ENCODE measurements at places on chromosomes 3 and 15. TPM values are rescaled to one million over a fixed set of nuclear protein-coding genes. Genes with fewer than 3 reads are reported as not detected.

Gene MB21D2
- 13.4 TPM for total RNA-seq

DNA sequence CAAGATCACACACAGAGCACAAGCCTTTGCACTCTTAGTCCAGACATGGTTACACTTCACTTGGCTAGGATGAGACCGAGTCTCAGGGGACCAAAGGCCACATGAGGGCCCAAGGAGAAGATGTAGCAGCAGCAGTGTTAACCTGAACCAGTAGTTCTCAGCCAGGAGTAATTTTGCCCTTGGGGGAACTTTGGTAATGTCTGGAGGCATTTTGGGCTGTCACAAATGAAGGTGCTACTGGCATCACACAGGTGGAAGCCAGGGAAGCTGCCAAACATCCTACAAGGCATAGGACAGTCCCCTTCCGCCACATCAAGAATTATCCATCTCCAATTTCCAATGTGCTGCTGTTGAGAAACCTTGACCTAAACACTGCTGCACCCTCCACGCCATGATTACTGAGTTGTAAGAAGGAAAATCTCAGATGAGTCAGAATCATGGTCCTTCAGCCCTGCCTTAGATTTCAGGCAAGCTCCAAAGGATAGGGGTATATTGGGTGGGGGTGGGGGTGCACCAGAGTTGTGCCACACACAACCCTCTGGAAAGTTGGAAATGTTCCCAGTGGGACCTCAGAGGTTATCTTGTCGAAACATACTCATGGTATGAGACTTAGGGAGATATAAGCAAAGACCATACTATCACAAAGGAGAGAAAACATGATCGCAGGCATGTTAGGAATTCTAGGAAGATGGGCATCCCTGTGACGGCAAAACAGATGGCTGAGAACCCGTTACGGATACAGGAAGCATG is 36.2 kb downstream of the SEMA5B start:
- H3K4me3 ChIP-seq, result no peak overlapping the region
- no peaks in the 10 kb centered on the region for H3K36me3 ChIP-seq

- H3K27ac ChIP-seq, result no peak overlapping the region
- no peaks in the 10 kb centered on the region for H3K36me3 ChIP-seq
- H3K4me1 ChIP-seq, result peaks cover 25% of the 10 kb centered on the region
- no peak for DNase-seq
- no peaks in the 10 kb centered on the region for H3K27me3 ChIP-seq
Measured at GRCh38 chr3:100029689-100030088, 84.6 kb downstream of the FILIP1L start.

DNA sequence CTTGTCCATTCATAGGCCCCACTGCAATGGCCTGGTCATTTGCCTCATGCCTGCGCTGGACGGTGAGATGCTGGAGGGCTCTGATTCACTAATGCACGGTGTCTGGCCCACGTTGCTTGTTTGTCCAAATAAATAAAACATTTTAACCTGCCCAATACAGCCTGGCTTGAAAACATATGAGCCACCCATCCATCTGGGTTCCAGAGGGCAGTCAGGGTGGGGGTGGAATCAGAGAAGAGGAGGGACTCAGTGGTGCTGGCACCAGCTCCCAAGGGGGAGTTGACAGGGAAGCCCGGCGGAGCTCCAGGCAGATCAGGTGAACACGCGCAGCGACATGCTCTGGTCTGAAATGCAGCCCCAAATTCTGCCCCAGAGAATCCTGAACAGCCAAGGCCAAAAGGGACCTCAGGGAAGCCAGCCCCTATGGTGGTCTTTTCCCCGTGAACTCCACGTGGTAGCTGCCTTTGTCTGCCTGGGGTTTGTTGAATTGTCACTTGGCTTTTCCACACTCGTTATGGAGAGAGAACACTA is 265.2 kb downstream of the UACA start:
- H3K36me3 ChIP-seq, result no peaks in the 10 kb centered on the region
- peaks cover 24% of the 10 kb centered on the region for H3K4me1 ChIP-seq
- H3K27me3 ChIP-seq, result peaks cover 36% of the 10 kb centered on the region
- no peak overlapping the region for H3K4me3 ChIP-seq
- DNase-seq, result no peak

GRCh38 chr3:105473521-105474223 is 107.0 kb downstream of the ALCAM start:
- H3K36me3 ChIP-seq, result peaks cover 2% of the 10 kb centered on the region
- no peaks in the 10 kb centered on the region for H3K27me3 ChIP-seq
- no peak overlapping the region for H3K27ac ChIP-seq

GRCh38 chr3:63442918-63443317 is 164.8 kb downstream of the SYNPR start:
- no peaks in the 10 kb centered on the region for H3K27me3 ChIP-seq
- DNase-seq, result no peak
- no peaks in the 10 kb centered on the region for H3K36me3 ChIP-seq
- H3K4me3 ChIP-seq, result peak overlapping the region; percentile 74
- H3K27ac ChIP-seq, result peak overlapping the region; percentile 73
- peaks cover 77% of the 10 kb centered on the region for H3K4me1 ChIP-seq

Gene IMPG2
- total RNA-seq, result 0.82 TPM

Gene PYGO1
- 21.8 TPM for total RNA-seq

- peaks cover 1% of the 10 kb centered on the region for H3K4me1 ChIP-seq
- no peak overlapping the region for H3K27ac ChIP-seq
- DNase-seq, result no peak
Measured at GRCh38 chr15:66981771-66982170, 83.6 kb upstream of the SMAD3 start.

- H3K27ac ChIP-seq, result peak overlapping the region; percentile 98
- H3K4me3 ChIP-seq, result peak overlapping the region; percentile 96
- peaks cover 10% of the 10 kb centered on the region for H3K36me3 ChIP-seq
- no peaks in the 10 kb centered on the region for H3K27me3 ChIP-seq
Measured at GRCh38 chr3:9932843-9933560, 632 bp upstream of the CRELD1 start.

Gene FEZF2
- not detected for total RNA-seq

DNA sequence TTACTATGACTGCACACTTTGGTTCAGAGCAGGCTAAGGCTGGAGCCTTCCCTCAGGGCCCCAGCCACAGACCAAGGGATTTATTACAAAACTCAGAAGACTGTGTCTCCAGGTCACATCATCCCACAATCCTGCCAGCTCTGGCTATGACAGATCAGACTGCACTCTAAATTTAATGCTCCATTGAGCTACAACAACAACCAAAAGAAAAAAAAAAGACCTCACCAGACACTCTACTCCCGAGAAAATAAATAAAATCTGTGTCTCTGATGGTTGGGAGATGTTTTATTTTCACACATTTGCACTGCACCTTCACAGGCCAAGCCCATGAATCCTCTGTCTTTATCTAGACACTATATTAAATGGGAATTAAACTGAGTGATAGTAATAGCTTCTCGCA is 50.8 kb upstream of the CTNNB1 start:
- H3K36me3 ChIP-seq, result peaks cover 6% of the 10 kb centered on the region
- H3K27me3 ChIP-seq, result peaks cover 6% of the 10 kb centered on the region
- no peak overlapping the region for H3K4me3 ChIP-seq
- no peak for DNase-seq

Gene PRKCD
- 45.1 TPM for total RNA-seq

GRCh38 chr15:35182841-35183479 is 97.9 kb upstream of the NANOGP8 start:
- DNase-seq, result no peak
- H3K36me3 ChIP-seq, result no peaks in the 10 kb centered on the region
- H3K27ac ChIP-seq, result no peak overlapping the region
- H3K4me3 ChIP-seq, result no peak overlapping the region
- peaks cover 2% of the 10 kb centered on the region for H3K4me1 ChIP-seq

DNA sequence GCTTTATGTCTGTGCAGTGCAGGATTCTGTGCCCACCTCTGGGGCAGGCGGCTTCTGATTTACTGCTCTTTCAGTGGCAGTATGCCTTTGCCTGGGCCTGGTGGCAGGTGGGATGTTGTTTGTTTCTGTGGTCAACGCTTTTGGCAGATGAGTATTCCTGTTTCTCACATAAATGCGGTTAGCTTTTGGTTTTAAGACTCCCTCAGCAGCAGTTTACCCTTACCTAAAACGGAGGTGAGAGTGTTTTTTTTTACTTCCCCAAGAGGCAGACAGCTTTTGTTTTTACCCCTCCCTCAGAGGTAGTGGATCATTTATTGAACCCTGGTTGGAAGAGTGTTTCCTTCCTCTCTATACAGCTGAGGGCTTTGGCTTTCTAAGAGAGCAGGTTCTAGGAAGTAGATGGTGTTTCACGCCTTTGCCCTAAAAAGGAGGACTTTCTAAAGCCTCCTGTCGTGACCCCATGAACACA is 134.1 kb upstream of the PLSCR5 start:
- H3K4me1 ChIP-seq, result peaks cover 7% of the 10 kb centered on the region
- H3K27ac ChIP-seq, result peak overlapping the region; percentile 43
- no peak for DNase-seq
- no peaks in the 10 kb centered on the region for H3K27me3 ChIP-seq

DNA sequence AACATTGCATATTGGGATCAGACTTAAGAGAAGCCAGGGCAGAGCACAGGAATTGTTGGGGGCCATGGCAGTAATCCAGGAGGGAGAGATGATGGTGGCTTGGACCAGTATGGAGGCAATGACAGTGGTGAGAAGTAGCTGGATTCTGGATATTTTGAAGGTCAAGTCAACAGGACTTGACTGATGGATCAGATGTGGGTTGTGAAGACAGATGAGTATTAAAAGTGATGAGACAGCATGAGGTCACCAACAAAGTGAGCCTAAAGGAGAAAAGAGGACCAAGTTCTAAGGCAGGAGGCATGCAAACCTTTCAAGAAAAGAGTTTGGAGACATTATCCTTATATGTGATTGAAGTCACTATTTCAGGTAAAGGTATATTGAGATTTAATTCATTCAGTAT is 56.6 kb upstream of the TIPARP start:
- H3K4me3 ChIP-seq, result no peak overlapping the region
- H3K36me3 ChIP-seq, result no peaks in the 10 kb centered on the region
- H3K4me1 ChIP-seq, result peaks cover 1% of the 10 kb centered on the region
- no peaks in the 10 kb centered on the region for H3K27me3 ChIP-seq

DNA sequence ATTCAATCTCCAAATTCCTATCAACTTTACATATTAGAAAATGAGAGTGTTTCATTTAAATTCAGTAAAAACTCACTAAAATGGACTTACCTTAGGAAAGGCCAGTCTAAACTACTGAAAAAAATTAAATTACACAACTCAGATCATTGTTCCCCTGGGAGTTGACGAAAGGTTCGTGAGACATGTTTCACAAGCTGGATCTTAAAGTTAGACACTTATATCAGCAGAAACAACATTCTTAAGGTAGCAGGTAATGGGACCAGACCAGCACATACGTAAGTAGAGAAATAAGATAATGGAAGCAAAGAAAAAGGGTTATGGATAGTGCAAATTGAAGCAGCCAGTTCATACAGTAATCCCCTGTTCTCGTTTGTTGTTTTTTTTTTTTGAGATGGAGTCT is 8.9 kb downstream of the RFX7 start:
- peaks cover 2% of the 10 kb centered on the region for H3K4me1 ChIP-seq
- DNase-seq, result no peak
- peaks cover 64% of the 10 kb centered on the region for H3K36me3 ChIP-seq

DNA sequence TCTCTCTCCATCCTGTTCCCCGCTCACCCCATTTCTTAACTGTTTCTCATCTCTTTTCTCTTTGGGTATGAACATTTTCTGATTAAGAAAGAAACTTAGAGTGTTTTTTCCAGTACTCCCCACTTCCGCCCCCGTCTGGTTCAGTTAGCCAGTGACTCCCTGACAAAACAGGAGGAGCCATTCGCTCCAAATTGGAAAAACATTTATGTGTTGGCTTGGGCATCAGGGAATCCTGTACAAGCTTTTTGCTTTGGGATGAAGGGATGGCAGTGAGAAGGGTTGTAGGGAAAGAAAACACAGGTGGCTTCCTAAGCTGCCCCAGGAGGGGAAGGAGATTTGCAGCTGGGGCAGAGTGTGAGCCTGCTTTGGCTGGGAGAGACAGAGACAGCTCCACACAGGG is 47.0 kb downstream of the BOC start:
- peaks cover 6% of the 10 kb centered on the region for H3K27me3 ChIP-seq
- H3K36me3 ChIP-seq, result peaks cover 3% of the 10 kb centered on the region
- peaks cover 11% of the 10 kb centered on the region for H3K4me1 ChIP-seq
- H3K4me3 ChIP-seq, result no peak overlapping the region
- no peak for DNase-seq

Gene PRKAR2A
- total RNA-seq, result 34.5 TPM

Gene NPAP1
- total RNA-seq, result 0.65 TPM

Gene VPS39
- total RNA-seq, result 85.4 TPM

Gene MGA
- total RNA-seq, result 64.0 TPM

GRCh38 chr15:33107950-33108349 is 86.6 kb downstream of the FMN1 start:
- H3K27me3 ChIP-seq, result peaks cover 79% of the 10 kb centered on the region
- peaks cover 3% of the 10 kb centered on the region for H3K4me1 ChIP-seq
- DNase-seq, result no peak

DNA sequence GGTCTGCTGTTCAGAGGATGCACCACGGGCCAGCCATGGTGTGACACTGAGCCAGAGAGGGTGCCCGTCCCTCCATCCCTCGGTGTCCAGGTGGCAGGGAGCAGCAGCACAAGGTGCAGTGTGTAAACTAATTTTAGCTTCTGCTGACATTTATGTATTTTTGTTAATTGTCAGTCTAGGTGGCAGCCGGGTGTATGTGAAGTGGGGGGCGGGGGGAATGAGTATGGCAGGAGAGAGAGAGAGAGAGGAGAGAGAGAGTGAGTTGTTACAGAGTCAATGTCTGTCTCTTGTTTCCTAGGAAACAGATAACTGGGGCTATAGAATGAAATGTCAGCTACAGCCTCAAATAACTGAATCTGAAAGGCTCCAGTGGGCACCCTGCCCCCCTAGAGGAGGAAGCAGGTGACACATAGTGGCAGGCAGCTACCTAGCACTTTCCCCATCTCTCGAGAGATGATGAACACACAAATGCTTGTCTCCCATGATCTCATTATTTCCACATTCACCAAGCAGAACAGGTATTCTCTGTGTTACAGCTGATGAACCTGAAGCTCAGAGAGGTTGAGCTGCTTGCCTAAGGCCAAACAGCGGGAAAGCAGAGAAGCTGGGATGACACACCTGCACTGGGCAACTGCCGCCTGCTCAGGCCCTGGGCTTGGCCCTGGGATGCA is 24.7 kb downstream of the RASGRF1 start:
- no peaks in the 10 kb centered on the region for H3K36me3 ChIP-seq
- no peak overlapping the region for H3K27ac ChIP-seq
- H3K27me3 ChIP-seq, result peaks cover 21% of the 10 kb centered on the region
- no peaks in the 10 kb centered on the region for H3K4me1 ChIP-seq

- H3K27ac ChIP-seq, result peak overlapping the region; percentile 56
- no peak for DNase-seq
- H3K4me1 ChIP-seq, result no peaks in the 10 kb centered on the region
- H3K36me3 ChIP-seq, result no peaks in the 10 kb centered on the region
- H3K27me3 ChIP-seq, result no peaks in the 10 kb centered on the region
Measured at GRCh38 chr3:144586382-144586781, 614.8 kb downstream of the DIPK2A start.

- H3K27me3 ChIP-seq, result no peaks in the 10 kb centered on the region
- DNase-seq, result no peak
- no peak overlapping the region for H3K27ac ChIP-seq
- peaks cover 3% of the 10 kb centered on the region for H3K4me1 ChIP-seq
- no peak overlapping the region for H3K4me3 ChIP-seq
- no peaks in the 10 kb centered on the region for H3K36me3 ChIP-seq
Measured at GRCh38 chr3:72904163-72904562, 16.3 kb downstream of the GXYLT2 start.

GRCh38 chr3:88267-88666 is 108.3 kb upstream of the CHL1 start:
- peaks cover 21% of the 10 kb centered on the region for H3K27me3 ChIP-seq
- no peak overlapping the region for H3K27ac ChIP-seq
- H3K4me1 ChIP-seq, result peaks cover 4% of the 10 kb centered on the region
- no peaks in the 10 kb centered on the region for H3K36me3 ChIP-seq
- no peak overlapping the region for H3K4me3 ChIP-seq
- no peak for DNase-seq

GRCh38 chr3:42180901-42181300 is 85.1 kb downstream of the CCK start:
- DNase-seq, result no peak
- peaks cover 9% of the 10 kb centered on the region for H3K36me3 ChIP-seq
- H3K27me3 ChIP-seq, result no peaks in the 10 kb centered on the region
- H3K4me1 ChIP-seq, result peaks cover 33% of the 10 kb centered on the region

Data from progenitor cell of endocrine pancreas (in vitro differentiated cells).